ENCODE measurements at places on chromosomes 1 and 21.

GRCh38 chr1:118090130-118090529 lies 94.9 kb downstream of the SPAG17 start:
- DNase-seq, result no peak

DNA sequence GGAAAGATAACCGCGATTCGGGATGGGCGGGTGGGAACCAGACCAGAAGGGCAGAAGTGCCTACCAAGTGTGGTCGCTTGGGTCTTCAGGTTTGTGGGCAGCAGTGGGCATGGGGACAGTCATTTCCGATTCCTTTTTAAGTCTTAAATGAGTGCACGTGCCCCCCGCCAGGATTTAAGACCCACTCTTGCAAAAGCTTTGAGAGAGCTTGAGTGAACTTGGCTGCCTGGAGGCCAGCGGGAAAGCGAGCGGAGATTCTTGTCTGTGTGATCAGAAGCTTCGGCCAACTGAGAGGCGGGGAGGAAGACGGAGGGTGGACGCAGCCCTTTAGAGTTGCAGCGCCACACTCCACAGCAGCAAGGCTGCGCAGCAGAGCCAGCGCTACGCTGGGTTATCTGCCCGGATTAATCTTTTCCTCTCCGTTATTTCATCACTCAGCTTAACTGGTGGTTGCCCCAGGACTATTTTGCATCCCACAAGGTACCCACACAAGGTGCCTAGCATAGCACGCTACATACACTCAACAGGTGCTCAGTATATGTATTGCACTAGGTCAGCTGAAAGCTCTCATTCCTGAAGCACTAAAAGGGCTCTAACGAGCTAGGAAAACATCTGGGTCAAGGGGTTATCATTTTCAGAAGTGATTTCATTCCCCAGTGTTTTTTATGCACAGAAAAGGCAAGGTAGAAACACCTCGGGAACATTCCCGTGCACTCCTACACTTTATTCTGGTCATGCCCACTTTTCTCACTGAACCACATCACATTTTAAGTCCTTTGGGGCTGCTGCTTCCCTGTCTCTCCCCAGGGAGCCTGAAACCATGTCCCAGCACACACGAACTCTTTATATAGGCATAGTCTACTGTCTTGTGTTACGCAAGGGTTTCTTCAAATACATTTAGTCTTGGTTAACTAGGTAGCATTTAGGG lies 1.5 kb upstream of the BATF3 start:
- no peak for DNase-seq

DNA sequence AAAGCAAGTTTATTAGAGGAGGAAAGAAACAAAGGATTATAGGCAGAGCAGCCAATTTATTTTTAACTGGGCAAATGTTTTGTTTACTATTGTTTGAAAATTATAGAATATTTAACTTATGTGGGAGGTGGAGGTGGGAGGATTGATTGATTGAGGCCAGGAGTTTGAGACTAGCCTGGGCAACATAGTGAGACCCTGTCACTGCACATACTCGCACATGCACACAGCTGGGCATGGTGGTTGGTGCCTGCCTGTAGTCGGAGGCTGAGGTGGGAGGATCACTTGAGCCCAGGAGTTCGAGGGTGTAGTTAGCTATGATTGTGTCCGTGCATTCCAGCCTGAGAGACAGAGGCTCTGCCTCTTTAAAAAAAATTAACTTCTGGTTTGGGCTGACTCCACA lies 6.7 kb downstream of the MAN1A2 start:
- no peak for DNase-seq

DNA sequence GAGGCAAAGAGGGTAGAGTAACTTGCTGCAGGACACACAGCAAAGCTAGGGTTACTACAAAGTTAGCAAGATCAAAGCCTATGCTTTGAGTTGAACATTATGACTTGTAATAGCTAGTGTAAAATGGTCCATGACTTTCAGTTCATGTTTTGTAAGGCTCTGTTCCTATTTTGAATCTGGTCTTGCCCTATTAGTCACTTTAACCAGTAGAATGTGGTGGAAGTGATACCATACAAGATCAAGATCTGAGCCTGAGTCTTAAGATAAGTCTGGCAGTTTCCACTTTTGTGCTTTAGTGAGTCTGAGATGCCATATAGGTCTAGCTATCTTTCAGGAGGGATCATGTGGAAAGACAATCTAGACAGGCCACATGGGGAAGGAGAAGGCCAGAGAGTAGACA lies 282.1 kb upstream of the BRINP3 start:
- DNase-seq, result no peak

DNA sequence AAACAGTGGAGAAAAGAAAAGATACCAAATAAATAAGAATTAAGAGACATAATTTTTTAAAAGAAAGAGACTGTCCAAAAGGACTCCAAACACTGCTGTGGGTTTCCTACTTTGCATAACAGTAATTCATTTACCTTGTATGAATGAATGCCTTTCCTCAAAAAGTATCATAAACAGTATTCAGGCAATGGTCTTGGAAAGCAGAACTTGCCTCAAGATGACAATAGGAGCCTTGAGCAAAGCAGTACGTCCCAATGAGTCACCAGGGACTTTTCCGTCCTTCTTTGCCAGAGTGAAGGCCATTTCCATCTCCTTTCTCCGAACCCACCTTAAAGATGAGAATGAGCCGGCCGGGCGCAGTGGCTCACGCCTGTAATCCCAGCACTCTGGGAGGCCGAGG lies 186.4 kb downstream of the ZBTB18 start:
- DNase-seq, result no peak
